ENCODE measurements at places on chromosomes 1 and 21.

DNA sequence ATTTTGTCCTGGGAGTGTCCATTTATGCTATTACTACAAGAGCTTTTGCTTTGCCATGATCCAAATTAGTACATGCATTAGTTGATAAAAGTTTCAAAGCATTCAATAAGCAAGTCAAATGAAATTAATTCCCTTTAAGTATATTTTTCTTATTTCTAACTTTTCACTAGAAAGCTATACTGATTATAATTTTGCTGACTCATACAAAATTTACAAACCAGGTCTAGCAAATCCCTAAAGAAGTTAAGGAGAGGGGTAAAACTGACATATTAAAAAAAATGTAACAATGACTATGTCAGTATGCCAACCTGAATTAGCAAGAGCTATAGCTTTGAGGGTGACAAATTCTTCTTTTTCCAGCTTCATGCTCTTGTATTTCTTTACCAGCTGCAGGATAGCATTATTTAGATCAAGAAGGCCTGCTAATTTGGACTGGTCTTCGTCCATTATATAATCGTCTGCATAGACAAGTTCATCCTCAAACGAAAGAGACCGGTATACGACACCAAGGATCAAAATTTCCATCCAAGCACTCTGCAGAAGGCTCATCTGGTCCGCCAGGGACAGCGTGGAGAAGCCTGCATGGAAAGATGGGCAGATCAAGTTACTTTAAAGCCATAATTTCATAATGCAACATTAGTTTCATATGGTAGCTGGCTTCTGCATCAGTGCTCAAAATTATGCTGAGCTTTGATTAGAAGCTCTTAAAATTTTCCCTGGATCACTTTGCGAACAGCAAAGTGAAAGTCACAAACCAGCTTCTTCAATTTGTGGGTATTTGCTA lies 95.8 kb upstream of the USH2A start:
- DNase-seq, result no peak

DNA sequence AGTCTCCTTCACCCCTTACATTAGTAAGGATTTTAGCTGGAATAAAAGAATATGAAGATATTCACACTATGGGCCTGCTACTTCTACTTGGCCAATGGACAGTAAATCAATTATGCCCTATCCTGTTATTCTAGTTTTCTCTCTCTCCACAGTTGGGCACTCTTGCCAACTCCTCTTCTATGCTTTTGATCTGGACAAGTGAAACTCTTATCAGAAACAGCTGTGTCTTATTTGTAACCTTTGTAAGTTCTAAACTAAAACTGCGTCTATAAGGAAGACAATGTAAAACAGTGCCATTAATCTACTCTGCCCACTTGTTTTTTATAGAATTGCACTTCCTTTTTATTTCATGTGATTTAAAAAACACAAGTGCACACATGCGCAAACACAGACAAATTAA lies 244.0 kb upstream of the DMRTA2 start:
- DNase-seq, result no peak

DNA sequence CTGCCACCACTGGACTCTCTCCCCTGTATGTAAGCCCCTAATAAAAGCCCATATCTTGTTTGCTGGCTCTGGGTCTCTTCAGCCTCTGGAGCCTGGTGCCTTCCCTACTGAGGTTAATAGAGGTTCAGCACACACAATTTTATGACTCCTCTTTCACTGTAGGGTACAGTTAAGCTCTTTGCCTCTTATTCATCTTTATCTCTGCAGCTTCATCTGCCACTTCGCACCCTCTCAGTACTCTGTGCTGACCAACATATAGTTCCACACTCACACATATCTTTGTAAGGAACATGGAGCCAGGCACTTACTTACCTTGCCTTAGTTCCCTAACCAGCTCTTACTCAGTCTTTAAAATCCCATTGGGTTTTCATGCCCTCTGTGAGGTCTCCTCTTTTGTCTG lies 4.5 kb downstream of the BTBD8 start:
- no peak for DNase-seq

DNA sequence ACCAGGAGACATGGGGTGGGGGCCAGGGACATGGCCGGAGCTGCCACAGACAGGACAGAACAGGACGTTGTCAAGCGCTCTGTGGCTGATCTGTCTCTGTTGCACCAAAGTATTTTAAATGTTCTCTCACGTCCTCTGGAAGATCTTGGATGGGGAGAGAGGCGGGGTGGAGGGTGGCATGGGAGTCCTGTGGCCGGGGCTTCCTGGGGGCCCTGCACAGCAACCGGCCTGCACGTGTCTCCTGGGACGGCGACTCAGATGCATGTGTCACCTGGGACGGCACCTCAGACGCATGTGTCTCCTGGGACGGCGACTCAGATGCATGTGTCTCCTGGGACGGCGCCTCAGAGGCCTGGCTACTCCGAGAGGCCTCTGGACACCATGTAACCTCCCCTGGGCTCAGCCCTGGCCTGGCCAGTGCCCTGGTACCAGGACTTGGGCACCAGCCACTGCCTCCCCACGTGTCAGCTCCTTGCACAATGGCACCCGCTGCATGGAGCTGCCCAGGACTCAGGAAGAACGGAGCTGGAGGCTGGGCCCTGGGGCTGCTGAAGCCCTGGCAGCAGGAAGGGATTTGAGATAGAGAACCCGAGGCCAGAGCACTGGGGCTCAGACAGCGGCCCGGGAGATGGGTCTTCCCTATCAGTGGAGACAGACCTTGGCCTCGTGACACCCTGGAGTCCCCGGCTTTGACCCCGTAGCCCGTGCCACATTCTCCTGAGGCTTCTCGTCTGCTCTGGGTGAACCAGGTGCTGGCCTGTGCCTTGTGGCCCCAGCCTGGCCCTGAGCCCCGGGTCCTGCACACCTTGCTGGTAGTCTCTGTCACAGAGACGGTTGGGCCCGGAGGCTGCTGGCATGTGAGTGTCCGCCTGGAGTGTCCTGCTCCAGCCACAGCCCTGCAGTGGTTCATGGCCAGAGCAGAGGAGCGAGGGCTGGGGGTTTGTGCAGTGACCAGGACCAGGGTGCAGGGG lies 14.7 kb upstream of the SLC19A1 start:
- DNase-seq, result no peak

DNA sequence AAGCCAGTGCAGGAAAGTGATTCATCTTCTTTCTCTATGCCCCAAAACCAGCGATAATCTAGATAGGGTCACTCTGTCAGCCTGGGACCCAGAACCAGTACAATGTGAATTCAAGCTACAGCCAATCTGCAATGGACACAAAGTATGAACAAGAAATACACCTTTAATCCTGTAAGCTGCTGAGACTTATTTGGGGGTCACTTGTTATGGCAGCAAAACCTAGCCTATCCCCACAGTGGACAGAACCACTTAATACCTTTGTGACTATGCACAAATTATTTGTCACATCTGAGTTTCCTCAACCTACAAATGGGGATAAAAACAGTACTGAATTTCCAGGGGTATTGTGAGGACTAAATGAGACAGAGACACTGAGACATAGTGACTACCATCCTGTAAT lies 50.0 kb downstream of the TMCO4 start:
- no peak for DNase-seq

DNA sequence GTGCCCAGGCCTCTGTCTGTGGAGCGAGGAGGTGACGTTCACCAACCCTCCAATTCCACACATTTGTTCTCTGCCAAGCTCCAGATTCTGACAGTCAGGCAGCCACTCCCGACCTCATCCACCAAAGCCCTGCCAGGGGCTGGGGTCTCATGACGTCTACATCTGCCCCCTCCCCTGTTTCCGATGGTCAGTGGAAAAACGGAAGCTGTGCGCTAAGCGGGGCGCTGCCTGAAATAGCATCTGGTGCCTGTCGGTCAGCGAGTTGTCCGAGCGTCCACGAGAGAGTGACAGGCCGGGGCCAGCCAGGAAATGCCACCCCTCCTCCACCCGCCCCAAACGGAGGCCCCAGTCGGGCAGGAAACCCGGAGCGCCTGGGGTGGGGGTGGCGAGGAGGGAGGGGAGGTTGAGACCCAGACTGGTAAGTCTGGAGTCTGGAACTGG lies 3.2 kb upstream of the TAL1 start:
- DNase-seq, result peak; percentile 53

DNA sequence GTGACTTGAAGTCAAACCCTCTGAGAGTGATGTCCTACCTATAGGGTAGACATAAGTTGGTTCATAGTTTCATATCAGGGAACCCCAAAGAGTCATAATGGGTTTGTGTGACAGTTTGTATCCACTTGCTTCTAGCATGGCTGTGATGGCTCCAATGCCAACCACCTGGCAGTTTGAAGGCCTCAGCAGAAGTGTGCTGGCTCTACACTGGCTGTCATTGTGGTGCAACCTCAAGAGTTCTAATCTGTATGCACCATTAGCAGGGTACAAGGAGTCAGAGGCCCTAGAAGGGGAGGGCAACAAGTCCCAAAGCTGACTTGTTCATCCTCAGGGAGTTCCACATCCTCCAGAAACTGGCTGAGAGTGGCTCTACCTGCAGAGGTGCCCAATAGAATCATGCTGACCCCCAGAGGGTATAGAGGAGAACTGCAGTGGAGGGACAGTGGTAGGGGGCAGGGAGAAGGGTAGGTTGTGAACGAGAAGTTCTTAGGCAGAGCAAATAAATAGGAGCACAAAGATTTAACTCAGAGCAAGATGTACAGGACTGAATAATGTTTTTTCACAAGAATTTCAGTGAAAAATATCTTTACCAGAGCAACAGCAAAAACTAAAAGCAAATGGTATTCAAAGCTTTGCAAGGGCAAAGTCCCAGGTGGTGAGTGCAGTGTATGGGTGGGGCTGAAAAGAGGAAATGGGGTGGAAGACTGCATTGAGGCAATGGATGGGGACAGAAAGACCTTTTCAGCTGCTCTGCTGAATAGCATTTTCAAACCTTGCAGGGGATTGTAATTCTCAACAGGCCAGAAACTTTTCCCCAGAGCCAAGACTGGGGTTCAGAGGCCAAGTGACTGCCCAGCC lies 3.2 kb downstream of the FCRL2 start:
- no peak for DNase-seq

GRCh38 chr1:31181515-31182343 lies 58.0 kb downstream of the NKAIN1 start:
- peak; percentile 80 for DNase-seq

DNA sequence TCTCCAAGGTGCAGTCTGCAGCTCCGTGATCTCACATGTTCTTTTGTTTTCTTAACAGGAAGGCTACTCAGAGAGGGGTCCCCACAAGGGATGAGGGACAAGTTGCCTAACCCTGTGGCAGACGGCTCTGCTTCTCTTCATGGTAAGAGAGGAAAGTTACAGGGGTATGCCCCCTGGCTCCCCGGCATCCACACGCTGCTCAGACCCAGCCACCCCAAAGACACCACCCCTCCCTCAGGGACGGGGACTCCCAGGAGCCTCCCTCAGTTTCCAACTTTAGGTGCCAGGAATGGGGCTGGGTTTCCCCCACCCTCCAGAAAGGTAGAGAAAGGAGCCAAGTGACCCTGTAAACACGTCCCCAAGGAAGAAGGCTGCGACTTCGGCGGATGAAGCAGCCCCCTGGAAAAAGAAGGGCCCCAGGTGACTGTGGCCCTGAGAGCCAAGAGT lies 19.7 kb downstream of the OPTC start:
- no peak for DNase-seq

DNA sequence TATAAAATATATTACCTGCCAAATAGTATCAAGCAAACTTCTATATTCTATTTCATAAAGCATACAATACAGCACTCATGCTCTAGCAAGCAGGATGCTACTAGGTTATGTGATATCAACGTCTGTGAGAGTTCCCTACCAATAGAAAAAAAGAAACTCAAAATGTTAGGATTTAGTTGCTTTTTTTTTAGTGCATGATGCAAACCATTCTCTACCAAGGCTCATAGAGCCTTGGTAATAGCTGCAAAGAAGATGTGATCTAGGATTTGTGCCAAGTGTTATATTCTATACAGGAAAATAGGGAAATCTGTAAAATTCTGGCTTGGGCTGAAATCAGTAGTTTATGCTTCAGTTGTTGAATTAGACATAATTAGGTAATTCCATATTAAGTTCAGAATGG lies 394.4 kb downstream of the DSCAM start:
- no peak for DNase-seq

DNA sequence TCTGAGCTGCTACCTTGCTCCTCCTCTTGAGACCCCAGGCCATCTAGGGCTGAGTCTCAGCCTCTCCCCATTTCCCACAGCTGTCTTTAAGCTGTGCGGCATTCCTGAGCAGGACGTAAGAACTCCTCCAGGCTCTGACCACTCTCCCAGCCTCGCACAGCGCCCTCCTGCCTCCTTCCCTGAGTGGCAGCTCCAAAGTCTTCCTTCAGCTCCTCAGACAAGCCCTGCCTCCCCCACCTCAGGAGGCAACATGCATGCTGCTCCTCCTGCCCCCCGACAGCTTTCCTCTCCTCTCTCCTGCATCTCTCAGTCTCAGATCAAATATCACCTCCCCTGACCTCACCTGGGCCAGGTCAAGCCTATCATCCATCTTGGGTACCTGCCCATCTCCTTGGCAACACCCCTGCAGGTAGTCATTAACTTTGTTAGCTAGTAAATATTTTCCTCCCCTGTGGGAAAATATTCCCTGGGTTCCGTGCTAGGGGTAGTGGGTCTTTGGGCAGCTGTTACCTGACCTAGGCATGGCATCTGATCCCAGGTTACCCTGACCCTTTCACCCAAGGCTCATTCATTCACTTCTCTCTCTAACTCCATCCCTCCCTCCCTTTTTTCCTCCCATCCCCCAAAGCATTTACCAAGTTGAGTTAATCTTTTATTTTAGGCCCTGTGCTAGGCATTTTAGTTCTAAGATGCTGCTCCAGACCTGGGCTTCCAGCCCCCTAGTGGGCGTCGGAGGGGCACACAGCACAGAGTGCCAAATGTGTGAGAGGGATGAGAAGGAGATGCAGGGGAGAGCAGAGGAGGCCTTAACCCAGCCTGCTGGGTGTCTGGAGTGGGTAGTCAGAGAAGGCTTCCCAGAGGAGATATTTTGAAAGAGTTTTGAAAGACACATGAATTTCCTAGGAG lies 419.9 kb downstream of the PTPRU start:
- no peak for DNase-seq

- DNase-seq, result peak; percentile 21
Measured at GRCh38 chr1:186605762-186606350, 74.4 kb downstream of the PTGS2 start.

GRCh38 chr1:241747992-241748391 lies 95.9 kb downstream of the WDR64 start:
- no peak for DNase-seq

DNA sequence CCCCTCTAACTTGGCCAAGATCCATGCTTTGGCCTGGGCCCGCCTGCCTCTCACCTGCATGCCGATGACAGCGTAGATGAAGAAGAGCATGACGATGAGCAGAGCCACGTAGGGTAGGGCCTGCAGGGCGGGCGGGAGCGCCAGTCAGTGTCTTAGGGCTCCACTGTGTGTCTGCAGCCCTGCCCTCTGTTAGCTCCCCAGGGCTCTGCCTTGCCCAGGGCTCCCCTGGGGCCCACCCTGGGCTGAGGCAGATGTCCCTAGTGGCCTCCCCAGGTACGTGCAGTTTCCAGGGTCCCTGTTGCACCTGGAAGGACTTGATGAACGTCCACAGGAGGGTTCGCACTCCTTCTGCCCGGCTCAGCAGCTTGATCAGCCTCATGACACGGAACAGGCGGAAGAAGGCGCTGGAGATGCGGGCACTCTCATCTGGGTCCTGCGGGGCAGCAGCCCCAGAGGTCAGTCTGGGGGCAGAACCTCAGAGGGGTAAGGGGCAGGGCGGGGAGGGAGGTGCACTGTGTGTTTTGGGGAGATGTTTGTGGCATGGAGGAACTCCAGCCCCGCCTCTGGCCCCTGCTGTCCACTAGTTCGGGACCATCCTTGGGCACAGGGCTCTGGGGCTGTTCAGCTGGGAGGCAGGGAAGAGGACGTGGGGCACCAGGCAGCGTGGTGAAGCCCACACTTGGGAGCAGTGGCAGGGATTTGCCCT lies 29.8 kb upstream of the KIF21B start:
- DNase-seq, result no peak

GRCh38 chr1:1462318-1462966 lies 9.1 kb upstream of the ATAD3B start:
- DNase-seq, result no peak

Measured in right hindlimb (tissue), 1 donor.